ENCODE measurements at places on chromosomes 13 and 19.
A peak's percentile ranks its signal among the peaks of the same experiment; 100 is the strongest.

- no peak for DNase-seq
Observed at GRCh38 chr13:113106711-113107351, 1.2 kb downstream of the F7 start.

GRCh38 chr19:43779820-43780219 lies 953 bp downstream of the KCNN4 start:
- DNase-seq = no peak

DNA sequence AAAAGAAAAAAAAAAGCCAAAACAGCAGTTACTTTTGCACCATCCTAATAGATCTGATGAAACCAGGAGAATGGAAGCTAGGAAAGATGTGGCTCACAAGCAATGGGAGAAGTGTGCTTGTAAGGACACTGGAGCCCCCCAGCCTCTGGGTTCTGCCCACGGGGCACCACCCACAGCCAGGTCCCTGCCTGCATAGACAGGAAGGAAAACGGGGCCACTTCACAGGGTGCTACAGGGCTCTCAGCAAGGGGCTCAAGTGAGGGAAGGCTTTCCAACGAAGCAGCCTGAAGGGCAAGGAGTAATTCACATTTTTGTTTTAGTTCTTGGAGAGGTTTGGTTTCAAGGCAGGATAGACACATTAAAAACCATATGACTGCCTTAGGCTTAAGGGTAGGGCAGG lies 42.7 kb downstream of the BRD4 start:
- DNase-seq = no peak

DNA sequence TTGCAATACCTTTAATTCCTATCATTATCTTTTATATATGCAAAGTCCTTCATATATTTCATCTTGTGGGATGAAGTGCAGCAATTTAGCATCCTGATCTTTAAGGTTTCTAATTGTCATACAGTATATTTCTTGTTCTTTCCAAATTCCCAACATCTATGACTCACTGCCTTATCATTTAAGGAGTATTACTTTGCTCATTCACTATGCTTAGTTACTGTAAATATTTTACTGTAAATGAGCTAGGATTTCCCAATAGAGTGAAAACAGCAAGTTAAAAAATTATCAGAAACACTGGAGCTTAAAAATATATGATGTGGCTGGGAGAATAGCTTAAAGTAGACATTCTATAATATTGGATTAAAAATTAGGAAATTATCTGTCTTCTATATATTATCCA lies 69.9 kb downstream of the SLITRK6 start:
- no peak for DNase-seq

GRCh38 chr19:29685326-29685725 lies 20.1 kb downstream of the PLEKHF1 start:
- no peak for DNase-seq

DNA sequence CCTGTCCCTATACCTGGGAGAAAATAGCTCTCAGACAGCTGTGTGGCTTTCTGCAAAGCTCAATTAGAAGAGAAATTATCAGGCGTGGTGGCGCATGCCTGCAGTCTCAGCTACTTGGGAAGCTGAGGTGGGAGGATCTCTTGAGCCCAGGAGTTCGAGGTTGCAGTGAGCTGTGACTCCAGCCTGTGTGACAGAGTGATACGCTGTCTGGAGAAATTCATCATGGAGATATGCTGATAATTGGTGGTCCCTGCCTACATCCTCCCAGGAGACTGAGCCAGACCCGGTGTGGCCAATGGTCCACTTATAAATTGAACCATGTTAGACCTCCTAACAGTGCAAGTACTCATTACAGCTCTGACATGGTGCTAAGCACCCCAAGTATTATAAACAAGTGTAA lies 58.7 kb upstream of the ZNF599 start:
- no peak for DNase-seq

GRCh38 chr19:38900743-38901190 lies 998 bp downstream of the NFKBIB start:
- no peak for DNase-seq

- DNase-seq = peak; percentile 99
Observed at GRCh38 chr19:29941828-29942403, at the start of gene URI1. TSS of gene URI1 (plus strand) at chr19:29942239. CDS start at chr19:29942548, 309 bp downstream.

DNA sequence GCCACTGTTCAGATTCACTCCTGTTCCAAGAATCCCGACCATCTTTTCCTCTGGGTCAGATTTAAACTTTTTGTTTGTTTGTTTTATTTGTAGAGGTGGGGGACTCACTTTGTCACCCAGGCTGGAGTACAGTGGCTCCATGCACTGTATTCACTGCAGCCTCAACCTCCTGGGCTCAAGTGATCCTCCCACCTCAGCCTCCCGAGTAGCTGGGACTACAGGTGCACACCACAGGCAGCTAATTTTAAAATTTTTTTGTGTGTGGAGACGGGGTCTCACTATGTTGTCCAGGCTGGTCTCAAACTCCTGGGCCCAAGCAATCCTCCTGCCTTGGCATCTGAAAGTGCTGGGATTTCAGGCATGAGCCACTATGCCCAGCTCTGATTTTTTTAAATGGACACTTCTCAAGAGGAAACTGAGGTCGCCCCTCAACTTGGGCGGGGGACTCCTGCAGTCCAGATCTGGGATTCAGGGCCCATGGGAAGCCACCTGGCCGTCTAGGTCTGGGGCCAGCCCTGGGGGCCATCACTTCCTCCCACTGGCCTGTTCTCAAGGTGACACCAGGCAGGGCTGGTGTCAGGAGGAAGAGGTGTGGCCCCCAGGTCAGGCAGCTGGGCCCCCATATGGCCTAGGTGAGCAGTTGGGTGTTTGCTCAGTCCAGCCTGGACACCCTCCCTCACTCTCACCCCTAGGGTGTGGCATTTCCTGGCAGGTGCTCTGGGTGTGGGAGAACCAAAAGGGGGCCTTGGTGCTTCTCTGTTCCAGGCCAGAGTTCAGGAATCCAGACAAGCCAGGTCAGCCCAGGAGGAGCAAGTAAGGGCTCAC lies 1.3 kb downstream of the B3GNT3 start:
- DNase-seq = no peak

- peak; percentile 79 for DNase-seq
Observed at GRCh38 chr19:1241417-1242095, at the start of gene ATP5F1D. TSS of gene ATP5F1D (plus strand) at chr19:1241751. CDS start at chr19:1241851, 100 bp downstream.

DNA sequence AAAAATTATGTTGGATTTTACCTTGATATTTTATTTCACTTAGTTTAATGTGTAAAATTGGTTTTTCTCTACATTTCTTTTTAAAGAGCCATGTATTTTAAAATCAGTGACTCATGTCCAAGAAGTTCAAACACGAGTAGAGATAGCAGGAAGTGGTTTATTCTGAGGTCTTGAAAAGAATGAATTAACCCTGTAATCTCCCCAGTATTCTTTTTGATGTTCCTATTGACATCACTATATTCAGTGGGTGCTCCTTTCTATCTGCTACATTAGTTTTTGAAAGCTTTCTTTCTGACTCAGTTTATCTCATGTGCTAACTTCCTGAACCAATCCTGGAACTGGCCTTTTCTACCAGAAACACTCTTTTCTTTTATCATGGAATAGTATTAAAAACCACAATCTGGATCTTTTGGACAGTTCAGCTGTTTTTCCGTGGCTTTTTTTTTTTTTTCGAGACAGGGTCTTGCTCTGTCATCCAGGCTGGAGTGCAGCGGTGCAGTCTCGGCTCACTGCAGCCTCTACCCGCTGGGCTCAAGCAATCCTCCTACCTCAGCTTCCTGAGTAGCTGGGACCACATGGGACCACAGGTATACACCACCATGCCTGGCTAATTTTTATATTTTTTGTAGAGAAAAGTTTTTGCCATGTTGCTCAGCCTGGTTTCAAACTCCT lies 114.9 kb downstream of the PCCA start:
- no peak for DNase-seq

DNA sequence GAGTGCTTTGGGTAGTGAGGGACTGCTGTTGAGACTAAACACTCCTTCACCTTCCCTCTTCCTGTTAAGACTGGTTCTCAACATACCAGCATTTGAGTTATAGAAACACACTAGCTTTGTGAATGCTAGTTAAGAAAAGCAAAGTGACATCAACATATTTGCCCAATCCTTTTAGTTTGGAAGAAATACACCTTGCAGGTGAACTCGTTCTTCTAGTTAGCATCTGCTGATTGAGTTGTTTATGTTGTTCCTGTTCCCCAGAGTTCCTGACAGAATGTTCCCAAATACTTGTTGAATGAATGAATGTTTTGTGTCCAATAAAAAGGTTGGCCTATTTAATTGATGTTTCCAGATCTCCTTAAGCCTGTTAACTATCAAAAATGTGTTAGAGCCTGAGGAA lies 7.1 kb downstream of the LMO7 start:
- DNase-seq = no peak

- no peak for DNase-seq
Observed at GRCh38 chr19:24048261-24048660, 38.7 kb upstream of the ZNF254 start.

DNA sequence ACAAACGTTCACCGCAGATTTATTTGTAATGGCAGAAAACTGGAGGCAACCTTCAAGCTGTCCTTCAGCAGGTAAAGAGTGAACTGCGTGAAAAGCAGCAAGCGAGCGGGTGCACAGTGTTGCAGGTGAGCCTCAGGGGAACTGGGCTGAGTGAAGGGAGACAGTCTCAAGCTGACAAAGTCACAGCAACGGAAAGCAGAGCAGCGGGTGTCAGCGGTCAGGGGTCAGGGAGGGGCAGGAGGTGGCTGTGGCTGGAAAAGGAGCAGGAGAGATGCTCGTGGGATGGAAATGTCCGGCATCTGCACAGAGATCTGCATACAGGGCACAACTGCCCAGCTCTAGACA lies 8.5 kb upstream of the RASA3 start:
- no peak for DNase-seq

DNA sequence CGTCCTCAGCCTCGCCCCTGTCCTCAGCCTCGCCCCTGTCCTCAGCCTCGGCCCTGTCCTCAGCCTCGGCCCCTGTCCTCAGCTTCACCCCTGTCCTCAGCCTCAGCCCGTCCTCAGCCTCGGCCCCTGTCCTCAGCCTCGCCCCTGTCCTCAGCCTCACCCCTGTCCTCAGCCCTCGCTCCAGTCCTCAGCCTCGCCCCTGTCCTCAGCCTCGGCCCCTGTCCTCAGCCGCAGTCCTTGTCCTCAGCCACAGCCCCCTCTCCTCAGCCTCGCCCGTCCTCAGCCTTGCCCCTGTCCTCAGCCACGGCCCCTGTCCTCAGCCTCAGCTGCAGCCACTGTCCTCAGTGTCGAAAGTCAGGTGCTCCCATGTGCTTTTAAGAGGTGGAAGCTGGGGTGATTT lies 10.5 kb downstream of the C13orf46 start:
- DNase-seq = no peak

DNA sequence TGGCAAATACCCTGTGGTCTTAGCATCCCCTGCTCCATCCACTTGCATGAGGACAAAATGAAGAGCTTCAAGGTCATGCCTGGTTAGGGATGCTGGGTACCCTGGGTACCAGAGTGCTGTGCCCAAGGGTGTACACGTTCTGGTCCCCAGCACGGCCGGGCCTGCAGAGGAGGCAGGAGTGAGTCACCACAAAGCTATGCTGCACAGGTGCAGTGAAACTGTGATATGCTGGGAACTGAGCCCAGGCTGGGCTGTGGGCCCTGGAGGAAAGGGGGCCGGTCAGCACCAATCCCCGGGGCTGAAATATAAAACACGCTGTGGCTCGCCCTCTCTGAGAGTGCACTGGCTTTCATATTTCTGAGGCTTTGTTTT lies 95.1 kb downstream of the TSHZ3 start:
- no peak for DNase-seq

- DNase-seq = no peak
Observed at GRCh38 chr13:106246242-106246641, 289.2 kb downstream of the EFNB2 start.

- no peak for DNase-seq
Observed at GRCh38 chr13:43994999-43995859, 115.5 kb downstream of the LACC1 start.

DNA sequence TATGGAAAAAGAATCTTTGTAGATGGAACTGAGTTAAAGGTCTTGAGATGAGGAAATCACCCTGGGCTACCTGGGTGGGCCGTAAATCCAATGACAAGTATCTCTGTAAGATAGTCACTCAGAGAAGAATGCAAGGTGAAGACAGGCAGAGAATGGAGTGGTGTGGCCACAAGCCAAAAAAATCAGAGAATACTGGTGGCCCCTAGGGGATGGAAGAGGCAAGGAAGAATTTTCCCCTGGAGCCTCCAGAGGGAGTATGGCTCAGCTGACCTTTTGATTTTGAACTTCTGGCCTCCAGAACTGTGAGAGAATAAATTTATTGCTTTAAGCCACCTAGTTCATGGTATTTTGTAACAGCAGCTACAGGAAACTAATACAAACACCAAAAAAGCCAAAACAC lies 32.7 kb upstream of the CSNK1A1L start:
- DNase-seq = no peak

DNA sequence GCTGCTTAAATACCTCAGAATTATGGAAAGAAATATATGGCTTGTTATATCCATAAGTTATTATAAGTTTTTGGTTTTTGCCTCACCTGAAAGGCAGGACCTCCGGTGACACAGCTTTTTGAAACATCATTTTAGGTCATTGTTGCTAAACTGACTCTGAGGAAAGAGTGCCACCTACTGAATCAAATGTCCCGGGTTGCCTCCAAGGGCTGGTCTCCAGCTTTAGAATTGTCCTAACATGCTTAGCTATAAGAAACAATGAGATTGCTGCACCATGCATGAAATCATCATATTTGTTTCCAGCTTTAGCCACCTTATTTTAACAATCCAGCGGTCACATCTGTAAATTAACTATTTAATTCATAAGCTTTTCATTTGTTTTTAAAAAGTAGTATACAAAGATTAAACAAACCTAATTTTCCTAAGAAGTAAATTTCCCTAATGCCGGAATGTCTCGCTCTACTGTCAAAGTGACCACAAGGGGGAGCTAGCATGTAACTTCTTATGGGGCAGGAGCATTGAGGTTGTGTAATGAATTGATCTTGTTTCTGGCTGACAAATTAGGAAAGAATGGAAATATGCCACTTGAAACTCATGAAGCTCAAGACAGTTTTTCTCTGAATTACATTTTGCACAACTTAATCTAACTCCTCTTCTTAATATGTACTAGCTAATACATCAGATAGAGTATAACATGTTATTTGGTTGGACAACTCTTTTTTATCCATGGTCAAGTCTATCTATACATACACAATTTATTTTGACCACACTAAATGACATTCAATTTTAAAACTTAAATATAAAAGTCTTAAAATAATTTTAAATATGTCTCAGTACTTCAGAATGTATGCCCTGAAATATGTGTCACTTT lies 6.7 kb upstream of the PCDH17 start:
- no peak for DNase-seq
